ENCODE measurements at places on chromosomes 1 and 21. TPM values are rescaled to one million over a fixed set of nuclear protein-coding genes. Genes with fewer than 3 reads are reported as not detected.

The KCNJ10 gene
- polyA plus RNA-seq: 1.6 TPM

The ZC3H11A gene
- 96.6 TPM for polyA plus RNA-seq

The CRB1 gene
- polyA plus RNA-seq: 0.24 TPM

The ORC1 gene
- polyA plus RNA-seq: 3.8 TPM

The TDRD5 gene
- polyA plus RNA-seq: not detected

The ANGPTL7 gene
- 0.49 TPM for polyA plus RNA-seq

The ROR1 gene
- polyA plus RNA-seq: 11.9 TPM

The GPR37L1 gene
- 0.05 TPM for polyA plus RNA-seq

The OR2L3 gene
- not detected for polyA plus RNA-seq

The BTBD19 gene
- 4.3 TPM for polyA plus RNA-seq

The SYNC gene
- polyA plus RNA-seq: 24.2 TPM

The CAPZB gene
- 296 TPM for polyA plus RNA-seq

The HSD3B1 gene
- polyA plus RNA-seq: 0.25 TPM

The CACNA1S gene
- polyA plus RNA-seq: 38.3 TPM

The NR0B2 gene
- polyA plus RNA-seq: 0.11 TPM

Measured in muscle of leg (tissue), 16 donors.